K562 (cell line): ENCODE measurements at places on chromosomes 2 and 18. TPM values are rescaled to one million over a fixed set of nuclear protein-coding genes. Genes with fewer than 3 reads are reported as not detected.

DNA sequence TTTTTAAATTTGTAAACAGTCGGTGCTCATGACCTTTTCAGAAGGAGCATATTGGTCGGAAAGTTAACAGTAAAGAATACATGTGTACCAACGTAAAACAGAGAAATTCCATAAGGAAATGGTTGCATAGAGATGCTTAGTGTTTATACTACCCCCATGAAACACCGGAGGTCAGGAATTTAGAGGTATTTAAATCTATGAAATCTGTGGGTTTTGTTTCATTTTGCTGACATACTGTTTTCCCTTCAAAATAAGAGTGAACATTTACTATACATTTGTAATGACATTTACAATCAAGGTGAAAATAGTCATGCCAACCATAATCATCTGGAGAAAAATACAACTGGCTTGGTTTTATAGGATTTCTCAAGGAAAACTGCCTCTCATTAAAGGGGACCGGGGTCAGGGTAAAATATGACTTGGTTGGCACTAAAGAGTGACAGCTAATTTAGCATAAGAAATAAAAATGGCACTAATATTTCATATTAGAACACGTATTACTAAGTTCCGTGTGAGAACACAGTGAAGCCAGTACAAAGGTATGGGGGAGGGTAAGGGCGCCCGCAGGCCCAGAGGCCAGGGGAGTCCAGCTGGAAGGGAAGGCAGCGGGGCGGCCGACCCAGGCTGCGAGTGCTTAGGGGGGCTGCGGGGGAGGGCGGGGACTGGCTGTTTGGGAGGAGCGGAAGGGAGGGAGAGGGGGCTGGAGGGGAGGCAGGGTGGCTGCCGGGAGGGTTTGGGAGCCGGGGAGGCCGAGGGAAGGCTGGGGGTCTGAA is 1.1 kb upstream of the RNU4ATAC start:
- H3K4me1 ChIP-seq = peaks cover 35% of the 10 kb centered on the region; the same call in 2 of the 3 replicates
- H3K36me3 ChIP-seq = peaks cover 28% of the 10 kb centered on the region; the same call in 2 of the 3 replicates
- H3K27ac ChIP-seq = peak overlapping the region; percentile 100
- H3K27me3 ChIP-seq = no peaks in the 10 kb centered on the region
- peak overlapping the region; percentile 66 for H3K4me3 ChIP-seq

- H3K4me1 ChIP-seq = peaks cover 15% of the 10 kb centered on the region
- peak overlapping the region; percentile 71 for H3K27ac ChIP-seq
- DNase-seq = peak; percentile 93
- H3K4me3 ChIP-seq = no peak overlapping the region
- H3K27me3 ChIP-seq = no peaks in the 10 kb centered on the region; the same call in 2 of the 3 replicates
These were observed 165.0 kb downstream of the ANTXR1 start for GRCh38 chr2:69177785-69178636.

The RIT2 gene
- not detected in 2 replicates for polyA plus RNA-seq

- H3K4me3 ChIP-seq = no peak overlapping the region
- no peaks in the 10 kb centered on the region for H3K27me3 ChIP-seq
- H3K36me3 ChIP-seq = no peaks in the 10 kb centered on the region
These were observed 273.1 kb downstream of the PHLPP1 start for GRCh38 chr18:62988471-62988870.

- H3K36me3 ChIP-seq = no peaks in the 10 kb centered on the region
- H3K4me3 ChIP-seq = no peak overlapping the region
- DNase-seq = no peak
- no peak overlapping the region for H3K27ac ChIP-seq
- no peaks in the 10 kb centered on the region for H3K4me1 ChIP-seq
These were observed 398.2 kb upstream of the CDH2 start for GRCh38 chr18:28575123-28575522.

The ALS2 gene
- polyA plus RNA-seq = 11.4 and 17.3 TPM in 2 replicates

- DNase-seq = no peak
- no peaks in the 10 kb centered on the region for H3K4me1 ChIP-seq
- H3K27me3 ChIP-seq = peaks cover 33% of the 10 kb centered on the region
- H3K4me3 ChIP-seq = no peak overlapping the region
- H3K27ac ChIP-seq = no peak overlapping the region
- no peaks in the 10 kb centered on the region for H3K36me3 ChIP-seq
These were observed 650 bp downstream of the ACKR3 start for GRCh38 chr2:236570081-236570868.

DNA sequence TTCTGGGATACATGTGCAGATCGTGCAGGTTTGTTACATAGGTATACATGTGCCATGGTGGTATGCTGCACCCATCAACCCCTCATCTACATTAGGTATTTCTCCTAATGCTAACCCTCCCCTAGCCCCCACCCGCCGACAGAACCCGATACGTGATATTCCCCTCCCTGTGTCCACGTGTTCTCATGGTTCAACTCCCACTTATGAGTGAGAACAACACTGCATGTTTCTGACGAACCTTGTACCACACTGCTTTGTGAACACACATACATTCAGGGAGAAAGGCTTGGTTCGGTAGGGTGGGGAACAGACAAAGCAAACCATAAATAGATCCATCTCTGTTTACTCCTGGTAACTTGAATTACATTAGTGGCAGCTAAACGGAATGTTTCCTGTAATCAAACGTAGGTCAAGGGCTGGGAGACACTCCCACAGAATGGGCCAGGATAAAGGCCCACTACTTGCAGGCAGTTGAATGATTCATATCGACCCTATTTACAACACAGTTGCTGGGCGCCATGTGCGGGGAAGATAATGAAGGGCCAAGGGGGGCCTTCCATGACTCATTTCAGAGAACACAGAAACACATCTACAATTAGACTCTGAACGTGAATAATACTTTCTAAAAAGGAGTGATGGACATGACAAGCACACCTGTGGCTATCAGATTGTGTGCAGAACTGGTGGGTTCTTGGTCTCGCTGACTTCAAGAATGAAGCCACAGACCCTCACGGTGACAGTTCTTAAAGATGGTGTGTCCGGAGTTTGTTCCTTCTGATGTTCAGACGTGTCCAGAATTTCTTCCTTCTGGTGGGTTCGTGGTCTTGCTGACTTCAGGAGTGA is 56.8 kb upstream of the KIDINS220 start:
- no peak overlapping the region for H3K4me3 ChIP-seq
- peak; percentile 52 for DNase-seq
- H3K27ac ChIP-seq = peak overlapping the region; percentile 99
- H3K27me3 ChIP-seq = no peaks in the 10 kb centered on the region

- H3K27me3 ChIP-seq = no peaks in the 10 kb centered on the region
- H3K4me3 ChIP-seq = no peak overlapping the region
- no peaks in the 10 kb centered on the region for H3K36me3 ChIP-seq
- no peak overlapping the region for H3K27ac ChIP-seq
- H3K4me1 ChIP-seq = no peaks in the 10 kb centered on the region
These were observed 30.7 kb downstream of the KCNE4 start for GRCh38 chr2:223082706-223083105.

DNA sequence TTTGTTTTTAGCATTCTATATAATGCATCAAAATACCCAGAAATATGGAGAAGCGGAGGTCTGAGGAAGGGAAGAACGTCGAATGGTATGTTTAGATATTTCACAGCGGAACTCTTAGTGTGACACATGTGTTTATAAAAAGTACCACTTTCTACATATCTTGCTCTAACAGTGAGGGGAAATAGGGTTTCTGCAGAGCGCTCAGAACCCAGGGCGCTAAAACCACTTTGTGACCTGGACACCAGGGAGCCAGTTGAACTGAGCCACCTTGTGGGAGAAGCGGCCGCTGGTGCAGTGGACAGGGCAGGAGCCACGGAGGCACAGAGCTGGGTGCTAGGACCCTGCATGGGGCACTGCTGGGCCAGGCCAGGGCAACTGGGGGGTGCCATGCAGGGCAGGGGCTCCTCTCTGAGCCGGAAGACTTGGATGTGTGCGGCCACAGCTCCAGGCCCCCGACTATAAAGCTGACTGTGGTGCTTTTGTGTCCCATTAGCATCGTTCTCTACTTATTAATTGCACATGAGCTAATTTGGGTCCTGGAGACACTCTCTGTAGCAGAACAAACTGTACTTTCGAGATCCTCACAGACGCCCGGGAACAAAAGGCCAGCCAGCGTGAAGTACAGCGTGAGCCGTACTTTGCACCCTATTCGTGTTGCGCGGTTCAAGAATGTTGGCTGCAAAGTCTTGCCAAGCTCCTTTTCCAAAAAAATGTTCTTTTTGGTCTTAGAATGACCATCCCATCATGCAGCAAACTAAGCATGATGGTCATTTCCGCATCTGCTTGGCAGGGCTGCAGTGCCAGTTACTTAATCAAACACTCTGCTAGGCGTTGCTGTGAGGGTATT is 151.9 kb upstream of the ALKAL2 start:
- H3K36me3 ChIP-seq = no peaks in the 10 kb centered on the region
- peaks cover 4% of the 10 kb centered on the region for H3K4me1 ChIP-seq
- no peak overlapping the region for H3K4me3 ChIP-seq
- no peak for DNase-seq
- H3K27ac ChIP-seq = no peak overlapping the region

DNA sequence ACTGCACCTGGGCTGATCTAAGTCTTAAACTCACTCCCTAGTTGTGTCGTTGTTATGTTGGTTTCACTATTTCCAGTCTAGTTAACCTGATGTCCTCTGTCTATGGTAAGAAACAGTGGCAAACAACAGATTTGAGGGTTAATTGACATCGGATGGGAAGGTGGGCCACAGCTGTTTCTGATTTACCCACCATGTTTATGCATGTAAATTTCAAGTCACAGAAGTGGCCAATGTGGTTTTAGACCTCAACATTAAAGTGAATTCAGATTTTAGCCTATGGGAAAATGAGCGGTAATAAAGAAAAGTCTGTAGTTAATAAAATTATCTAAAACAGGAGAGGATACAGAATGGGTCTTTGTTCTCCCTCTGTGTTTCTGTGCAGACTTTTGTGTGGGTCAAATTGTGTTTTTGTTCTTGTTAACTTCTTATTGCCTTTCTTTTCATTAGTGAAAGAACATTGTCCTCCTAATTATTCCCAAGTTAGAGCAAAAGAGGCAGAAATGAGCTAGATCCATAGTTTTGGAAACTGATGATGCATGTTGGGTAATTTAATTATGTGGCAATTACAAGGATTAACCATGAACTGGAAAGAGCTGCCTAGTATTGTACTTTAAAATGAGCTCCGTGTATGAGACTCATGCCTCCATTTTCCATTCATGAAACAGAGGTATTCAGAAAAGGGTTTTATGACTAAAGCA is 83.2 kb downstream of the LAMA3 start:
- no peaks in the 10 kb centered on the region for H3K36me3 ChIP-seq
- no peak for DNase-seq
- H3K4me1 ChIP-seq = no peaks in the 10 kb centered on the region
- H3K27me3 ChIP-seq = peaks cover 4% of the 10 kb centered on the region; the same call in 1 of the 3 replicates
- H3K4me3 ChIP-seq = no peak overlapping the region

DNA sequence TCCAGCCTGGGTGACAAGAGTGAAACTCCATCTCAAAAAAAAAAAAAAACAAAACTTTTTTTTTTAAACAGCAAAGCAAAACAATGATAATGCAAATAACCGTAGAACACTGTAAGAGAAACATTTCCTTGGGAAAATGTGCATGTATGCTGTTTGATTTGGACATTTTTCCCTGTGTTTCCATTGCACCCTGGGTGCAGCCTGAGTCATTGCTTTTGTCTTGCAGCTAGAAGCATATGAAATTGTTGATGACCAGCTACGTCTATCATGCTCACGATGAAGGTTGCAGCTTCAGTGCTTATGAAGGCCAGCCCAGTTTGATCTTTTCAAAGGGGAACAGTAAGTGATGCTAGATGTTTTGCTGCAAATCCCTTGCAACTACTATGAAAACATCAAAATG is 41.5 kb downstream of the MOGAT1 start:
- no peak overlapping the region for H3K27ac ChIP-seq
- H3K4me3 ChIP-seq = no peak overlapping the region
- no peaks in the 10 kb centered on the region for H3K36me3 ChIP-seq
- no peak for DNase-seq
- H3K4me1 ChIP-seq = no peaks in the 10 kb centered on the region; the same call in 1 of the 2 replicates
